ENCODE measurements at places on chromosomes 4 and X.

GRCh38 chrX:120335289-120335688 lies 24.0 kb upstream of the TMEM255A start:
- DNase-seq, result no peak

GRCh38 chr4:26727844-26728243 lies 132.8 kb upstream of the STIM2 start:
- no peak for DNase-seq

GRCh38 chr4:185263419-185263818 lies 54.0 kb downstream of the SNX25 start:
- DNase-seq, result no peak

DNA sequence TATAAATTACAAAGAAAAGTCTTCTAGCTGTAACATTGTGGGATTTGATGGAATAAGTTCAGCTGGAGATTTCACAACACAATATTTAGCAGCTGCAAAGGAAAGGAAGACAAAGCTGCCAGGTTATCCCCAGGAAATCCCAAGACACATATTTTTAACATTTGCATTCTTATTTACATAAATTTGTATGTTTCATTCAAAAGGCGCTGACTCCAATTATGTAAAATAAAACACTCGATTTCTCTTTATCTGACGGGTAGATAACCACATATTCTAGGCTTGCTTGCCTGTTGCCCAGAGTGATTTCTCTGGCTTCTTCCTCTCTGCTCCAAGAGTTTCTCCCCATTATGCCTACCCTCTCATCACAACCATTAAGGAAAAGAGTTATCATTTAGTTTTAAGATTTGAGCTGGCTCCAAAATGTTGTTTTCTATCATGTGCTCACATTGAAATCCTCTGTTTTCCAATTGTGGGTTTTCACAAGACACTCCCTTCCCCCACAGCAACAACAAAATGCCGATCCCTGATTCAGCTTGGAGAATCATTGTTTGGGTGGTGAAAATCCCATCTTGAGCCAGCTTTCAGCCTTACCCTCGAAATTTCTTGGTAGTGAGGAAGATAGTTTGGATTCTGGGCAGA lies 128.2 kb upstream of the RASGEF1B start:
- DNase-seq, result no peak

GRCh38 chr4:17188125-17188524 lies 289.7 kb upstream of the LDB2 start:
- no peak for DNase-seq

DNA sequence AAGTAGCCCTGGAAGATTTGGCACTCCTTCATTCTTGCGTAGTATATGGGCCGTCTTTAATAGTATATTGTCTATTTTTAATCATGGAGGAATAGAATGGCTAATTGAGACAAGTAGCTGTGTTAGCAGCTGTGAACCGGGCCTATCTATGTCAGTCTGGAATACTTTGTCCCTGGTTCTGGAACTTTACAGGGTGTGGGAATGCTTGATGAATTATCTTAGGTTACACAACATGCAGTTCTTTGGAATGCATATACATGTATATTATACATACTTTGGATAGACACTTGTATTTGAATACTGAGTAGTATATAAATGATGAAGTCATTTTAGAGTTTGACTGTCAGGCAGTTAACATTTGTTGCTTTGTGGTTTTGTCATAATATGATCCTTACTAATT lies 37.4 kb downstream of the PDLIM5 start:
- no peak for DNase-seq

DNA sequence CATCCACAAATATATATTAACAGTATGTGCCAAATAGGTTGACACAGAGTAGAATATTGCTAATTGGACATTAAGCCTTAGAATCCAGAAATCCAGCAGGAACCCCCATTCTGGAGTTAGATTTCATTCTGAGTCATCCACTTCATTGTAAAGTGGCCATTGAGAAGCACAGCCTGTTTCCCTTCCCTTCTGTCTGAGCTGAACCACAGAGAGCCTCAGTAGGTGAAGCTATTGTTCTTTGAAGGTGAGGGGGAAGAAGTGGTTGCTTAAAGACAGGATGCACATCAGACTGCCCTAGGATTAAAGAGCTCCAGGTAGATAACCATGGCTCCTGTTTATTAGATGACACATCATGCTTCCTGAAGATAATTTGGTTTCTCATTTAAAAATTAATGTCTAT lies 30.6 kb upstream of the MCF2 start:
- no peak for DNase-seq

DNA sequence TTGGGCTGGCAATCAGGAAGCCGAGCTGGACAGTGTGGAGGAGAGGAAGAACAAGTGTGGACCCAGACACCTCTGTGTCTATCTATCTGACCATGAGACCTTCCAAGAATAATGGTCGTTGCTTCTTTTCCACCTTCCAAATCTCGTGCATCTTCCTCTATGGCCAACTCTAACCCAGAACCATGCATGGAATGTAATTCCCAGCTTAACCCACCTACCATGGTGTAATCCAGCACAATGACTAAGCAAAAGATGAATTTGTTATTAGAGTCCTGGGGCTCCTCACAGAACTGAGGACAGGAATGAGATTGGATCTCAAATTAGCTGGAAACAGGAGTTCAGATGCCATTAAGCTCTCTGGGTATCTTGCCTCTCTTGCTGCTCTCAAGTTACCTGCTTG lies 17.4 kb upstream of the TMEM184C start:
- no peak for DNase-seq

DNA sequence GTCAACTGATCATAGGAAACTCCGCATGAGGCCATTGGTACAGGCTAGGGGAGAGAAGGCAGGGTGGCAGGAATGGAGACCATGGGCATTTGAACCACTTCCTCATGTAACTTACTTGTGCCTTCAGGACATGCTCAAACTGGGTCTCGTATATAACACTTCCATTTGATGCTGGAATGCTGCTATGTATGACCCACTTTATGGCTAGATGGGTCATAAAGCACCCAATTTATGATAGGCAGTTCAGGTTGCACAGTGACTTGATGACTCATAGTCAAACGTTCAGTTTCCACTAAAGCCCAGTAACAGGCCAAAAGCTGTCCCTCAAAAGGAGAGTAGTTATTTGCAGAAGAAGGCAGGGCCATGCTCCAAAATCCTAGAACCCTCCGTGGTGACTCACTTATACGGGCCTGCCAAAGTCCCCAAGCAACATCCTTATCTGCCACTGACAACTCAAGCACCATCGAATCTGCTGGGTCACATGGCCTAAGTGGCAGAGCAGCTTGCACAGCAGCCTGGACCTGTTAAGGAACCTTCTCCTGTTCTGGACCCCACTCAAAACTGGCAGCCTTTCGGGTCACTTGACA lies 236.4 kb downstream of the ZC4H2 start:
- DNase-seq, result no peak

All from left ventricle myocardium inferior (tissue), 1 donor.